ENCODE measurements at places on chromosomes 16 and 17.

DNA sequence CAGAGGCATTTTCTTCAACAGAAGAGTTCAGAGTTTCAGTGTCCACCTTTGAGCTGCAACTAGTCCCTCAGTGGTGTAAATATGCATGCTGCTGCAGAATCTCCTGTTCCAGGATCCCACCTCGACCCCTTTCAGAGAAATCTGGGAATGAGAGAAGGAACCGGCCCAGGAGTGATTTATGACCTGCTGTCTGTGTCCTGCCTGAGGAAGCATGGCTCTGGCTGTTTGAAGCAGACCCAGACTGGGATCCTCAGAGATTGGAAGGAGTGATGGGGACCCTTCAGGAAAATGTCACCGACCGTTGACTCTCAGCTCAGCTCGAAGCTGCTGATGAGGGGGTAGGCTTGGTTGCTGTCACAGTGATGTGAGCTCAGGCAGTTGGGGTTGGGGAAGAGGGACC lies 8.4 kb upstream of the MAF start:
- DNase-seq, result no peak

DNA sequence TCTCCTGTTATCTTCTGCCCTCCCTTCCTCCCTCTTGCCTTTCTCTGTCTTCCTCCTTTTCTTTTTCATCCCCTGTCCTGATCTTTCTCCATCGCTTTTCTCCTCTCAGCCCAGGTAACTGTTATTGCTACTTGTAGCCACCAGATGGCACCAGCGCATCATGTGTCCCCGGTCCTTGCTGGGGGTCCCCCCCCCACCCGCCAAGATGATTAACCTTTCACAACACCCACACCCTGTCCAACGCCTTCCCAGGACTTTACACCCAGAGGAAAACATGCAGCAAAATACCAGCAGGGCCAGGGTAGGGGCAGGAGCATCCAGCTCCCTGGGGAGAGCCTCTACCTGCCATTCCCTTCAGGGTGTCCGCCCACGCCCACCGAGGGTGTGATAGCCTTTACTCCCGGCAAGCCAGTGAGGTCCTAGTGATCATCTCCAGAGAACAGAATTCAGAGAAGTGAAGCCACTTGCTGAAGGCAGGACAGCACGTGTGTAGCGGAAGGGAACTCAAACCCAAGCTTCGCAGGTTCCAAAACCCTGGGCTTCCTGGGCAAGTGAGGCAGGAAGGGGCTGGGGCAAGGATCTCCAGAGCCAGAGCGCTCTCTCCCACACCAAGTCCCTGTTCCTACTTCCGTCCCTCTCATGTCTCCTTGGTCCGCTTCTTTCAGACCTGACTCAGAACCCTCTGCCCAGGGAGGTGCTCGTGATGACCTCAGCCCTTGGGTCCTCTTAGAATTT lies 13.4 kb upstream of the TAC4 start:
- DNase-seq, result peak; percentile 38

DNA sequence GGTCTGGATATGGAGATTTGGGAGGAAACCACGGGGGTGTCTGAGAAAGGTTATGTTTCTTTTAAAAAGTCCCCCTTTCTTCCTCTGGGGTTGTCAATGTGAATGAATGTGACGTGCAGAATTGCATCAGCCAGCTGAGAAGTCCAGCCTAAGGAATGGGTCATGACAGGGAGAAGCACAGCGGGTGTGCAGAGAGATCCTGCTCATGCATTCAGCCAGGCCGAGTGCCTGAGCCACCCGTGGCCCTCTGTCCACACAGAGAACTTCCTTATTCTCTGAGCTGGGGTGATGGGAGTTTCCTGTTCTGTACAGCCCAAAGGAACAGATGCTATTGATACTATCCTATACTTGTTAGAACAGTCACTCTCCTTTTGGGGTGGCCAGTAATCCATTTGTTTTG lies 117.9 kb downstream of the CPPED1 start:
- peak; percentile 26 for DNase-seq

DNA sequence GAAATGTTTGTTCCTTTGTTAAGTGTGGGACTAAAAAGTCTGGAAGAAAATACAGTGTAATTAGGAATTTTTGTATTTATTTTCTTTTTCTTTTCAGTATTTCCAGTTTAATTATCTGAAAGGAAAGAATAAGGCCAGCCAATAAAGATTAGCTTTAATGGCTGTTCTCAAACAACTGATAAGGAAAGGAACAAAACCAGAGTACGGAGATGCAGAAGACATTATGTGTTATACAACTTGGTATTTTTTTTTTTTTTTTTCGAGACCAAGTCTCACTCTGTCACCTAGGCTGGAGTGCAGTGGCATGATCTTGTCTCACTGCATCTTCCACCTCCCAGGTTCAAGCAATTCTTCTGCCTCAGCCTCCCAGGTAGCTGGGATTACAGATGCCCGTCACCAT lies 47.5 kb downstream of the SNTB2 start:
- no peak for DNase-seq

GRCh38 chr17:13793951-13794350 lies 192.2 kb upstream of the HS3ST3A1 start:
- DNase-seq, result no peak

DNA sequence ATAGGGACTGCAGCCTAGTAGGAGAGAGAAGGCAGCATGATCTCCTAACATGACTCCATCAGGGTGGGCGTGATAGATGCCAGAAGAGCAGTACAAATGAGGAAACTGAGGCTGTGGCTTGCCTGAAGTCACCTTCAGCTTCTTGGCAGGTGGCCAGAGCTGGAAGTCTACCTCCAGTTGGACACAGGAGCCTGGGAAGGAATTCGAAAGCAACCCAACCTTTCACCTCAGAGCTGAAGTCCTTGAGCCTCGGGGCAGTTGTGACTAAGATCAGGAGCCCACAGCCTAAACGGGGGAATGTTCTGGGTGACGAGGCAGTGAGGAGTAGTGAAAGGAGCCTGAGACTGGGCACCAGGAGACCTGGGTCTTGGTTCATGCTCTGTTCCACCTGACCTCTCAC lies 9.4 kb upstream of the SLC52A1 start:
- no peak for DNase-seq

- no peak for DNase-seq
These were observed 19.2 kb downstream of the PRKCB start for GRCh38 chr16:23855010-23855409.

GRCh38 chr17:78130437-78131101 lies at the start of gene TMC8:
TSS of gene TMC8 (plus strand) at chr17:78130771. CDS start at chr17:78131589, 818 bp downstream.
- no peak for DNase-seq

DNA sequence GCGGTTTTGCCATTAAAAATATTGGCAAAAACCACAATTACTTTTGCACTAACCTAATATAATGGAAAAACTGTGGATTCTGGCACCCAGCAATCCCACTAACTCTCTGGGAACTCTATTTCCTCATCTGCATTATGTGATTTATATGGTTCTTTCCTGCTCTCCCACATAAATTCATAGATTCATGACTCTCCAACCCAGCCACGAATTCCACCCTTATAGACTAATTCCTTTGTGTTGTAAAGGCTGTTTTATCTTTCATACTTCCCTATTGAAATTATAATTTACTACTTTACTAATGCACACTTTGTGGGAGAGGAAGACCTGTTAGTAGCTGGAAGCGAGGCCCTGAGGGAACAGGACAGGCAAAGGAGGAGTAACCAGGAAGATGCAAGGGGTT lies 88.4 kb upstream of the GNAO1 start:
- no peak for DNase-seq

DNA sequence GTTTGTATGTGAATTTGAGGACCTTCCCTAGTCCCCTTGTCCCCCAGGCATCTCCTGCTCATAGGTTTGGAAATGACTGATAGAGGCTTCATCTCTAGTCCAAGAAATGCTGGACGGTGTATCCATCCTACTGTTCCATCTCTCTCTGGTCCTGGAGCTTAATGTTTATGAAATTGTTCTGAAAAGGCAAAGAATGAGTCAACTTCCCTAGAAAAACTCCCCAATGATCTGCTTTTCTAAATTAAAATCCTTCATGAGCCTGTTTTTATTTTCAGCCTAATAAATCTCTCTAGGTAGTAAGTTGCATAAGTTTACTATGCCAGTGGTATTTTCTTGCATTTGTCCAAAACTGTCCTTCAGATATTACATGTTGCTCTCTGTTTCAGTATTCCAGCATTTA lies 2.1 kb upstream of the IGSF6 start:
- no peak for DNase-seq

GRCh38 chr16:8642146-8642545 lies 20.6 kb downstream of the METTL22 start:
- DNase-seq, result no peak

- peak; percentile 92 for DNase-seq
These were observed 35.1 kb downstream of the MFSD11 start for GRCh38 chr17:76772842-76773525.

GRCh38 chr17:62017912-62018311 lies 47.2 kb downstream of the MED13 start:
- peak; percentile 22 for DNase-seq

GRCh38 chr16:30350134-30350871 lies 4.8 kb downstream of the CD2BP2 start:
- DNase-seq, result no peak

DNA sequence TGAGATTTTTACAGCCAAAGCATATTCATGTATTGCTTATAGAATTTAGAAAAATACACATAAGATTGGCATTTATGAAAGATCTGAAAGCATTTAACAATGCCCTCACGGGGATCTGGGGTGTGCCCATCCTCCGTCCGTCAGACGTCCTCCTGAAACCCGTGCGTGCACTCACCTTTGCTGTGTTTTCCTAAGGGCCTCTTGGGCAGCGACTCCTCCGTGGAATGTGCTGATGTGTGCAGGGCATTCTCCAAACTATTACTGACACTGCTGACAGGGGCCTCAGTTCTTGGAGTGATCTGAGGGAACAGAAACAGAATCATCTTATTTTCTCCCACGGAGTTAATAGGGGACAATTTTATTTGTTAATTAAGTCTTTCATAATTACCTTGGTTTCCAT lies 33.0 kb downstream of the ZCCHC14 start:
- DNase-seq, result no peak

DNA sequence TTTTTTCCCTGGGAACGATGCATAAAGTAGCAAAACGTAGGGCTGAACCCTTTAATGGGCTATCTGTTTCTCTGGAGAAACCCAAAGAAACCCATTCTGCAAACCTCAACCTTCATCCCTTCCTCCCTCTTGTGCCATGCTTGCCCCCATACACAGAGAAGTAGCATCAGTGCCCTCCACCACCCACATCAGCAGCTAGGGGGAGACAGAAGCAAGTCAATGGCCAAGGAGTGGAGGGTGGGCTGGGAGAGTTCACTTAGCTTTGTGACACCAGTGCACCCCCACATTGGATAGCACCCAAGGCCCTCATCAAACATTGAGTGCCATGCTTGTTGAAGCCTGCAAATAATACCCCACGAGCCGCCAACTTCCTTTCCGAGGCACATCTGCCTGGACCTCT lies 282.4 kb downstream of the ABCC12 start:
- no peak for DNase-seq

GRCh38 chr16:26335236-26335853 lies 643.6 kb downstream of the HS3ST4 start:
- DNase-seq, result no peak

DNA sequence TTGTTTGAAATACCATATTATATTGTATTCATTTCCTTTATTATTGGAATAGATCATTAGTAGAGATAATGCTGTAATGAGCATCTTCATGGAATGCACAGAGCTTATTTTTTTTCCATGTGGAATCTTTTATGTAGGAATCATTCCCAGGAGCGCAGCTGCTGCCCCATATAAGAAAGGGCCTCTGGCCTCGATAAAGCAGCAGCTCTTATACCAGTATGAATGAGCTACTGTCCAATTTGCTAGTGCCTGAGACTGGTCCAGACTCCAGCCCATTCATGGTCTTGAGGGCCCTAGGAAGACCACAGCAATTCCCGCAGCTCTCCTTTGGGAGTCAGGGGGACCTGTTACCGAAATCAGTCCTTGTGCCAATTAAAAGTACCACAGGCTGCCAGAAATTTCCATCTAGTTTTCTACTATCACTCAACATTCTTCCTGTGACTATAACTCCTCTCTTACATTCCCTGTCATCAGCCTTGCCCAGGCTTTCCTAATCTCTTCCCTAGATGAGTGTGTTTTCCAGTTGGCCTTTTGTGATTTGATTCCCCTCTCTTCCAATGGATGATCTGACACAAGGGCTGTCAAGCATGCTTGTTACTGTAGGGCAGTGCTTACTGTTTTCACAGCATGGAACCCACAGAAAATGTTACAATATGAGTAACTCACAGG lies 1.9 kb downstream of the ZNF843 start:
- DNase-seq, result peak; percentile 38

GRCh38 chr16:30680326-30680725 lies 18.6 kb upstream of the SRCAP start:
- DNase-seq, result no peak

DNA sequence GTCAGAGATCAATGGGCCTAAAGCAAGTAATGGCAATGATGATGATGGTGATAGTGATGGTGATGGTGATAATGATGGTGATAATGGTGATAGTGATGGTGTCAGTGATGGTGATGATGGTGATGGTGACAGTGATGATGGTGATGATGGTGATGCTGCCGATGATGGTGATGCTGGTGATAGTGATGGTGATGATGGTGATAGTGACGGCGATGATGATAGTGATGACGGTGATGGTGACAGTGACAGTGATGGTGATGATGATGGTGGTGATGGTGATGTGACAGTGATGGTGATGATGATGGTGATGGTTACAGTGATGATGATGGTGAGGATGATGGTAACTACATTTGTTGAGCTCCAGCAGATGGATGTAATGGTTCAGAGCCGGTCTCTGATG lies 30.8 kb upstream of the OR4D1 start:
- no peak for DNase-seq

GRCh38 chr16:1651094-1651973 lies 26.7 kb upstream of the JPT2 start:
- DNase-seq, result no peak

- no peak for DNase-seq
These were observed 54.3 kb upstream of the CNTNAP4 start for GRCh38 chr16:76222853-76223252.

DNA sequence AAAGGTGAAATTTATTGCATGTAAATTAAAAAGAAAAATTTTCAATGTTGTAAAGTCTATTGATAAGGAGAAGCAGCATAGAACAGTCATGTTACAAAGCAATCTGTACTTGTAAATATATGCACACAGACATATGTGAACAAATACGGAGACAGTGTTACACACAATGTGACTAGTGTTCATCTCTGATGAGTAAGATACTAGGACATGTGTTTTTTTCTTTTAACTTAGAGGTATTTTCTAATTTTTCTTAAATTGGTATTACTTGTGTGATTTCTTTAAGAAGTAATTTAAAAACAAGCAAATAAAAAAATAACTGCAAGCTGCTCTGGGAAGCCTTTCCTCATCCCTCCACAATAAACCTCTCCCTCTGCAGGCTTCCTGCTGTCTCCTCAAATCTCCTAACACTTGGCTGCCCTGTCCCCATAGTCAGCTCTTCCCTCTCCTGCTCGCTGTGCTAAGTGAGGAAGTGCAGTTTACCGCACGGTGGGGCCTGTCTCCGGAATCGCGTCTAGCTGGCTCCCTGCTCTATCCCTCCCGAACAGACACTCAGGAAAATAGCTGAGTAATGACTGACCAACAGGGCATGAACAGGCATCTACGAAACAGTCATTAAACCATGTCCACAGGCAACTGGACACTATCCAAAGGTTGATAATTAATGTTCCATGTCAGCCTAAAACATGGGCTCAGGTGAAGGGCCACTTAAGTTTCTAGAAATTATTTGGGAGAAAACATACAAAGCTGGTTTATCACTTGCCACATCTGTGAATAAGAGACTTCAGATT lies 35.9 kb downstream of the CMTM4 start:
- peak; percentile 83 for DNase-seq

Data from fibroblast of upper back skin (primary cell).